ENCODE measurements at places on chromosomes 2 and 18.

DNA sequence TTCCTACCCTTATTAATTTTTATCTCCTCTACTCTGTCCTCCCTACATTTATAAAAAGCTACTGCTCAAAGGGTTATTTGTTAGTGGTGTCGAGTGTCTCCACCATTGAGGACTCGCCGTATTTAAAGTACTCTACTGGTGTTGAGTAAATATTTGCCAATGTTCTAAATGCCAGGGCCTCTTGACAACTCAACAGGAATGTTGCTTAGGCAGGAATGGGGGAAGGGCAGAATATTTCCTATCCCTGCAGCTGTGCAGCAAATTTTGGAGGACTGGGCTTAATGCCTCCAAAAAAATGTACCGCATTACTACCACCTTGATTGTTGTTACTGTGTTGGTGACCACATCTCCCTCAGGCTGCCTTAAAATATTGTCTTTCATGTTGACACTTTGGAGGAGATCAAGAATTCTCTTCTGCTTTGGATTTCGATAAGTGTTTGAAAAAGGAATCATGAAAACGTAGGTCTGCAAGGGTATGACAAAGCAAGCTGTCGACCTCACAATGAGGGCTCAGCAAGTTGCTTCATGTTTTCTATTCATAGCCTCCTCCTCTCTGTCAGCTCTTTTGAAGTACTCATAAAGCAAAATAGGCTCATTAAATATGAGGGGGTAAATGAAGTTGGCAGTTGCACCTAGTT lies 84.3 kb downstream of the EFEMP1 start:
- DNase-seq = no peak

DNA sequence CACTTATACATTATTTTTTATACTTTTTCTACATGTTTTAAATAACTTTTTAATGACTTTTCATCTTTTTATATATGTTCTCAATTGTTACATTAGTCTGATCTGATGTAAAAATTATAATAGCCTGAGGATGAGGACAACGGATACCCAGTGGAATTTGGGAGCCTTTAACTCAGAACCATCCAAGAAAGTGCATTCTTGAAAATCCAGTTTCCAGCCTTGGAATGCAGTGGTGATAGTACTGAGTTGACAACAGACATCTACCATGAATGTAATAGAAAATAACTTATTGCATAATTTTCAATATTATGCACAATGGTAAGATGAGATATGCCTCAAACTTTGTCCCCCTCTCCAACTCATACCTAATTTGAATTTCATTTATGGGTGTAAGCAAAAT lies 120.7 kb upstream of the ZC3H15 start:
- no peak for DNase-seq

DNA sequence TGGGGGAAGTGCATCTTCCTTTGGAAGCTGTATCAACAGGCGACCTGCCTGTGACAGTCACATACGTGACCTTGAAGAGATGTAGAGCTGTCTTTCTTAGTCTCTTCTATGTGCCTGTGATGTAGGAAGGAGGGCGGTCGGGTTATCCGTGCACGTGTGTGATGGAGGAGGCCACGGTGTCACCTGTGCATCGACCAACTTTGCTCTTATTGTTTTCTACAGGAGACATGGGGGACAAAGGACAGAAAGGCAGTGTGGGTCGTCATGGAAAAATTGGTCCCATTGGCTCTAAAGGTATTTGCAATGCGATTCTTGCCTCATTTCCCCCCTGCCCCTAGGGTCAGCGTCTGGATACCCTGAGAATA lies 20.7 kb upstream of the ALLC start:
- no peak for DNase-seq

- DNase-seq = no peak
Measured at GRCh38 chr2:26184121-26184520, 11.2 kb downstream of the GAREM2 start.

DNA sequence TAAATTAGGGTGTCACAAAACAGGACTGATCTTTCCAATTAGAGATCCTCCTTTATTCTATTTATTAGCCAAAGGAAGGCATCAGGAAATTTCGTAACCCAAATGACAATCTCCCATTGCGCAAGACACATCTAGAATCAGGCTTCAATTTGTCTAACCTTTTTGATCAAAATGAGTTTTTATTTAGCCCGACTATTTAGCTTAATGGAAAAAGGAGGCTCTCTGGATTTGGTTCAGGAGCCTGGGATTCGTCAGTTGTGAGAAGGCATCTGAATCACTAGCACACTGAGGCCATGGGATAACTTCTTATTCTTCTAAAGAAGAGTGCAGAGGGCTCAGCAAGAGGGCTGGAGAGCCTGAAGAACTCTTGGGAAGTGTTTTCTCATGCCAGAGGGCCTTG lies 332.1 kb upstream of the ETAA1 start:
- DNase-seq = no peak

DNA sequence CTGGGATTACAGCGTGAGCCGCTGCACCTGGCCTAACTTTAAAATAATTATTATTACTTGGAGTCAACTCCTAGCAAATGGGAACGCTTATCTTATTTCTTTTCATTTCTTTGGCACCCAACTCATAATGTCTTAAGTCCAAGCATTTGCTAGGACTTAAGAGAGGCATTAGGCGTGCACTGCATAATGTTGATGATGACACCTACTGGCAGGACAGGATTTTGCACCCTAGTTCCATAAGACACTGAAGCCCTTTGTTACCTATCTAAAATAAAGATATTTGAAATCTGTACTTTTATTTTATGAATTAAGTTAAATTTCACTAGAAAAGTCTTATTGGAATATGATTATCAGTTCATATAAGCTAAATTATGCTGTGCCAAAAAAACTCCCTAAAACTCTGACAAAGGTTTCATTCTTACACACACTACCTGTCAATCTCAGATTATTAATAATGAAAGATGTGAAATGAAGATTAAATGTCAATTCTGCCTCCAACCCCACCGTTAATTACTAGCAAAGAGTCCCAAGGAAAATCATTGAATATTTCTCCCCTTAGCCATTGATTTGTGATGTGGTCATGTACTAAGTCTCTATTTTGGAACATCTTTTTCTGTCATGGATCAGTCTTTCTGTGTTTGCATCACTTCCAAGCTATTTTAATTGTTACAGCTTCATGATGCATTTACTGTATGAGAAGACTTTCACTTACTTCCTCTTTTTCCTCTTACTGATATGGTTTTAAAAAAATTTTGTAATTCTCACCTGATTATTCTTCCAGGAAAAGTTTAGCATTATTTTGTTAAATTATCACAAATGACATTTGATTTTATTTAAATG lies 12.7 kb upstream of the CDH2 start:
- DNase-seq = peak; percentile 34

DNA sequence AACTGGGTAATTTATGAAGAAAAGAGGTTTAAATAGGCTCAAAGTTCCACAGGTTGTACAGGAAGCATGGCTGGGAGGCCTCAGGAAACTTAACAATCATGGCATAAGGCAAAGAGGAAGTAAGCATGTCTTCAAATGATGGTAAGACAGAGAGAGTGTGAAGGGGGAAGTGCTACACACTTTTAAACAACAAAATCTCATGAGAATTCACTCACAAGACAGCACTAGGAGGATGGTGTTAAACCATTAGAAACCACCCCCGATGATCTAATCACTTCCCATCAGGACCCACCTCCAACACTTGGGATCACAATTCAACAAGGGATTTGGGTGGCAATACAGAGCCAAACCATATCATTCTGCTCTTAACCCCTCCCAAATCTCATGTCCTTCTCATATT lies 34.9 kb downstream of the CFAP210 start:
- no peak for DNase-seq

DNA sequence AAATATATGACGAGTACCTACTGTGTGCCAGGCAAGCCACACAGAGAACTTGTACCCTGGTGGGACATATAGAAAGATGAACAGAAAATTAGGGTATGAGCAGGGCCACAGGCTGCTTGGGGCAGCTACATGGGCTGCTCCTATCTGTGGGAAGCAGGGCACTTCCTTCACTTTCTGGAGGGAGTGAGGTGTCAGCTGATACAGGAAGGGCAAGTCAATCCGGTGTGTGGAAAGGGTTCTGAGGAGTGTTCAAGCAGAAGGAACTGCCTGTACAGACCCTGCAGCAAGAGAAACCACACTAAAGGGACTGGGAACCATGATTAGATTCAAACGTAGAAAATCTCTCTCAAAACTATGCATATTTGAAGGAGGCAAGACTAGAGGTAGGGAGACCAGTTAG lies 58.6 kb upstream of the BCL11A start:
- no peak for DNase-seq

DNA sequence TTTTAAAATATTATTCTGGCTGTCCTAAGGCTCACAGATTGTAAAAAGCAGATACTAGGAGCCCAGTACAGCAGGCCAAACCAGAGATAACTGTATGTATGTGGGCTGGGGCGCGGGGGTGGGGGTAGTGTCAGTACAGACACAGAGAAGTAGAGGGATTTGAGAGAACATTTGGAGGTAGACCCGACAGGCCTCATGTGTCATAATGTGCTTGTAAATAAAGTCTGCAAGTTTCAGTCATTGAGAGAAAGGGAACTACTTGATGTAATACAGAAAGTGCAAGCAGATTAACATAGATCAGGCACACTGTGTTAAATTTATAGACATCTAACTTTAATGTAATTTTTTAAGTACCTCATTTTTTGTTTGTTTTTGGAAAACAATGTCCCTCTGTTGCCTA lies 7.4 kb upstream of the POLI start:
- no peak for DNase-seq

DNA sequence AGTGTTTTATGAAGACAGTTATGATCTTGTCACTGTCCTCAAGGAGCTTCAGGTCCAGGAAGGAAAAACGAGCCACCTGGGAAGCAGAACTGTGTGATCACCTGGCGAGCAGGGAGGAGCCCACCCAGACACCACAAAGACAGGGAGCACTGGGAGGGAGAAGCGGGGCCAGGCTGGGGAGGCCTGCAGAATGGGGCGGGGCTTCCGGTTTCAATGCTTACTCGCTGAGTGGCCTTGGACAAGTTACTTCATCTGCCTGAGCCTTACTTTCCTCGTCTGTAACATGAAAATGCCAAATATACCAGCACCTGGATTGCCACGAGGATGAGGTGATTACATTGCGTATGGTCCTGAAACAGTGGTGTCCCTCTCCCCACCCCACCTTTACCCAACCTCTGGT lies 227.5 kb downstream of the ANKRD30B start:
- DNase-seq = no peak

DNA sequence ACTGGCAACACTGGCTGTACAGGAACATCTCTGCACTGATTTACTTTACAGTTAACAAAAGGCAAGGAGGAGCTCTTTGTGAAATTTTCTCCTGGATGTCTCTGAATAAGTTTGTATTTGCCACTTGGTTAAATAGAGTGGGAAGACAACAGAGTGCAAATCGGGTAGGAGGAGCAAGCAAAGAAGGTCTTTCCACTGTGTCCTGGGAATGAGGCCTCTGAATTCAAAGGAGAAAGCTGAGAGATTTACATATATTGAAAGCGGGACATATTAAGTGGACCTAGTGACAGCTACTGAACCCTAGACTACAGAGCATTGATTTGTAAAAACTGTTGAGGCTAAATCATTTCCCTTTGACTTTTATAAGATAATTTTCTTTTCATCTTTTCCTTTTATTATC lies 117.4 kb upstream of the CHRNA1 start:
- no peak for DNase-seq

DNA sequence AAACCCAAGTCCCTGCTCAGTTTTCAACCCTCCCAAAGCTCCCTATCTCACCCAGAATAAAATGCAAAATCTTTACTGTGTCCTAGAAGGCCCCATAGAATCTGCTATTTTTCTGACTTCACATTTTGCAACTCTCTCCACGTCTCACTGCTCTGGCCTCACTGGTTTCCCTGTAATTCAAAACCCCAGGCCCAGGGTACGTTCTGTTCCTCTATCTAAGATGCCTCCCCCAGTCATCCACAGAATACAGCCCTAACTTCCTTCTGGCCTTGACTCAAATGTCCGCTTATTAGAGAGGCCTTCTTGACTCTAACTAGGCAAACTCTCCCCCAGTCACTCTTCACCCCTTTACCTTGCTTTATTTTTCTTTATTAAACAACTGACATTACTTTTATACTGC lies 42.0 kb downstream of the FAM161A start:
- DNase-seq = no peak

GRCh38 chr2:33511141-33511540 lies 34.7 kb downstream of the RASGRP3 start:
- no peak for DNase-seq

GRCh38 chr2:55923091-55923981 lies at the start of gene EFEMP1:
EFEMP1 (minus strand) TSS chr2:55923782; CDS start chr2:55922440, 1,342 bp downstream.
- DNase-seq = no peak

- DNase-seq = no peak
Measured at GRCh38 chr2:71787108-71787415, 333.7 kb downstream of the DYSF start.

Data from KG1 (cell line).